WTC11 (cell line): ENCODE measurements at places on chromosomes 1 and 21.

DNA sequence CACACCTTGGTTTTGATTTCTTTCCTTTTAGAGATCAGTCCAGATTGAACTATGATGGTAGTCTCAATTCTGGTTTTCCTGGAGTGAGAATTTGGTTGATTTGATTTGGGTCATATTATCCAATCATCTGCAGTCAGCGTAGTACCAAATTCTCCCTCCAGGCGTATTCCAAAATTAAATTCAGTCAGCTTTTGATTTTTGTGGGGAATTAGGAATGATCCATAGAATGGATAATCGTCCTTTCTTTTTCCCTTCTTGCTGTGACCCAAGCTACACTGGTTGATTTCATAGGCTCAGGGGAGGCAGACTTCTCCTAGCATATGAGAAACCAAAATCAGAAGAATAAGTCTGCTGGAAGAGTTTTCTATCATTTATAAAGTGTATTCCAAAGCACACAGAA lies 4.9 kb downstream of the PRCC start:
- DNase-seq, result no peak

DNA sequence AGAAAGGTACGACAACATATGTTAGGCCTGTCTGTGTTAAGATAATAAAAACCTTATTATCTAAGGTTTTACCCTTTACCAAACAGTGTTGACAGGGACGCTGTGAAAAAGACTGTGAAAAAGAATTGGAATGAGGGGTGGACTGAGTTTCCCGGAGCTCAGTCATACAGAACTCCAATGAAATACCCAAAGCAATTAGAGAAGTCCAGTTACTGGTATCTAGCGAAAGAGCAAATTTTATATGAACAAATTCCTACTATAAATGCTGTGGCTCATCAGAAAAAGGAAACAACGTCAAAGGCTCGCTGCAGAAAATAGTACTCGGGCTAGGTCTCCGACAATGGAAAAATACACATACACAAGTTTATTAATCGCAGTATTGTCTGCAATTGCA lies 708 bp upstream of the RBBP5 start:
- DNase-seq, result no peak

DNA sequence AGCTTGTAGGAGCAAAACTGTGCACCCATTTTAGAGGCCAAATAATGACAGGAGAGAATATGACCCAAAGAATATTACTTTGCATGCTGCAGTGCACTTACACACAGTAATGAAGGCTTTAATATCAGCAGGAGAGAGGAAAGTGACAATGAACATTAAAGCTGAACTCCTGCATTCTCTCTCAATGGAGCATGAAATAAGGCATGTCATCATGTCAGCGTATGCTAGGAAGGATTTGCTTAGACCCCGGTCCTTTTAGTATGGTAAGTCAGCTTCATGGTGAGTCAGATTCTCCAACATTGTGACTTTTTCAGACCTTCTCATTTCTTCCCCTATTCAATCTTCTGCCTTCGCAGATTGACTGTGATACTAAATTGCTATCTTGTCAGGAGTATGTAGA lies 210.7 kb upstream of the TMPRSS15 start:
- no peak for DNase-seq

- DNase-seq, result no peak
These were observed 25.7 kb downstream of the C21orf91 start for GRCh38 chr21:17793246-17794123.

DNA sequence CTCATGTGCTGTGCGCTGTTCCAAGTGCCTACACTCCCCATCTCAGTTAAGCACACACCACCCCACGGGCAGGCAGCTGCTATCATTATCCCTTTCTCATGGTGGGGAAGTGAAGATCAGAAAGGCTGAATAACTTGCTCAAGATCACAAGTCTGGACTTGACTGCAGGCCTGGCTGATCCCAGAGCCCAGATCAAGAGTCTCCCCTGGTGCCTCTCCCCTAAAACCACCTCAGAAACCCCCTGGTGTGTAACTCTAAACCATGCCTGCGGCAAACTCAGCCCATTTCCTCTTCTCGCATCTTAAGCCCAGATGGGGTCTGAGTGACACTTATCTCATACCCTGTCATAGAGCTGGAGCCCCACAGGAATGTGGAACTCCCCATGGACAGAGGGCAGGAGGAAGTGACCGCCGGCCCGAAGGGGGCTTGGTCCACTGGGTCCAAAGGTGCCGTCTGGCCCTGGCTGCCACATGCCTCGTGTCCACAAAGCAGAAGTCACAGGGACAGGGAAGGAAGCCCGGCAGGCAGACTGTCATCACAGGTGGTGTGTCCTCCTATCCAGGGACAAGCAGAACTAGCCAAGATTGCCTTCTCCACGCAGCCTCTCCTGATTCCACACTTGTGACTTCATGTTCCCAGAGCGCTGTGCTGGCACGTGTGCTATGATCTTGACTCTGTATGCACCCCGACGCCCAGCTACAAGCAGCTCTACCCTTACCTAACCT lies 92.1 kb downstream of the SYF2 start:
- no peak for DNase-seq

DNA sequence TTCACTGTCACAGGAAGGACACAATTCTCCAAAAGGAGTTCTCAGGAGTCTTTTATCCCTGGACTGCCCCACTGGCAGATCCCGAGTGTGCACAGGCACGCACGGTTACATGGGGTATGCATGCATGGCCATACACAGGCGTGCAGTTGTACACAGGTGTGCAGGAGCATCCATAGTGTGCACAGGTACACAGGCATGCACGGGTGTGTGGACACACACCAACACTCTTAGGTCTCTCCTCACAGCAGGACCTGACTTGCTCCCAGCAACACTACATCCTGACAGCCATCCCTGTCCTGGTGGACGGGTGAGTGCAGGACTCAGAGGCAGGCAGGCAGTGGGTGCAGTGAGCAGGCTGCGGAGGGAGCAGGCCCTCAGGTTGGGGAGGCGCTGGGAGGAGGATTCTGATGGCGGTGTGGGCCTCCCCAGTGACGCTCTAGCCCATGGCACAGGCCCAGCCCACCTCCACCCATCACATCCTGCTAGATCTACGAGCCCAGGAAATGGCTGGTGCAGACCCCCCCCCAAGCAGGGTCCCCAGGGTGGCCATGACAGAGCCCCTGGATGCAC lies 28.4 kb downstream of the SLC19A1 start:
- DNase-seq, result no peak

- DNase-seq, result no peak
These were observed 34.0 kb downstream of the FH start for GRCh38 chr1:241485554-241485992.

DNA sequence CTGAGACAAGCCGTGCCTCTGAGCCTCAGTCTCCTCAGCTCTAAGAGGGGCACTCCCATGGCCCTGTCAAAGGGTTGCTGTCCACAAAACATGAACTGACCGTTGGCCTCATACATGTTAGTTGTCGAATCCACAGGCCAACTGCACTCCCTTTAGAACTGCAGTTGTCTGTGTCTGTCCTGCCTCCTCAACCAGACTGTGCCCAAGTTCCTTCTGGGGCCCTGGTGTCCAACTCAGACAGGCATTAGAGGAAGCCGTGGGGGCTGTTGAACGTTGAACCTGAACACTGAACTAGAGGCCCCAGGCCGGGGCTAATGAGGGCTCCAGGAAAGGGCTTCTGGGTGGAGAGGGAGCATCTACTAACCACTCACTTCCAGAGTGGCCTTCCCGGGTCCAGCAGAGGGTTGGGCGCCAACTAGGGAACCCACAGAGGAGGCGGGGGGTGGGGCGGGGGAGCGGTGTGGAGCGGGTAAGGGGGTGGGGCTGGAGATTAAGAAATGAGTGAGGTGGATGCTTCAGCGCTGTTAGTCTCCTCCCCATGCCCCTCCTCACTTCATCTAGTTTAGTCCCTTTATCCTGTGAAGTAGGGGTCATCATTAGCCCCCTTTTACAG lies at the start of gene RAB42:
Gene RAB42 (plus strand): TSS at position 558 of the 613 bp plus-strand sequence. CDS start 247 bp downstream, outside the sequence.
- DNase-seq, result peak; percentile 48

GRCh38 chr1:18783705-18784481 lies 75.6 kb downstream of the TAS1R2 start:
- no peak for DNase-seq

- DNase-seq, result no peak
These were observed 102.1 kb downstream of the DAB1 start for GRCh38 chr1:57321776-57322175.

- DNase-seq, result no peak
These were observed 111.7 kb downstream of the GLUL start for GRCh38 chr1:182279724-182280503.

DNA sequence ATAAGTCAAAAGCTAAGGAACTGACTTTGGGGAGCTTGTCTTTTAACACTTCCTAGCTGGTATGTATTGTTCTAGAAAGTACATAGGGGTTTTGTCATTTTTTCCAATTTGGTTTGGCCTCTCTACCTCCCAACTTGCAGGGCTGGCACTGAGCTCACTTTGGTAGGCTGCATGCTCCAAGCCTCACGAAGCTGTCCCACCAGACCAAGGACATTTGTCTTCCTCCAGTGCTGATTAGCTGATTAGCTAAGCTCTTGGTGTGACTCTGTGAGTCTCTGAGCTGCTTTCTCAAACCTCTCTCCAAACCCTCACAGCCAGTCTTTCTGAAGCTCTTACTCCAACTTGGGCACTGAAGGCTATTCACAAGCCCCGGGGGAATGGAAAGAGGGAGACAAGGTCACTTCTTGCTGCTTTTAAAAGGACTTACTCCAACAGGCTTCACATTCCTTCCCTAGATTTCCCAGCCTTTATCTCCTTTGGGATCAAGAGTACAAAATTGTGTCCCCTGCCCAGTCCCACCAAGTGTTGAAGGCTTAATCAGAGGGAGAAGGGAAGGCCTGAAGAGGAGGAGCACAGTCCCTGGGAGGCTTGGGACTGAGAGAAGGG lies 893 bp upstream of the CFAP45 start:
- no peak for DNase-seq

DNA sequence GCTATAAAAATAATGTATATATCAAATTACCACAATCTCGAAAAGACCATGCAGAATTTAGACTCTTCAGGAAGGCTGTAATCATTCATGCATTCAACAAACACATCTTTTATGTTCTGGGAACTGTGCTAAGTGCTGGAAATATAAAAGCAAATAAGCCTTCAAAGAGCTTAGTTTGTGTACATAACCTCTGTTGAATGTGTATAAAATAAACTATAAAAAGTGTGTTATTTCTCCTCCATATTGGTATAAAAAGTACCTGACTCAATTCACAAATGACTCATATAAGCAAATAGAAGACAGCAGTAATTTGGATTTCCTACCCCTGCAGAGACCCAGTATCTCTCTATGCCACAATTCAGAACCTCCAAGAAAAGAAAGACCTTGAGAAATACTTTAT lies 36.8 kb downstream of the RAB3GAP2 start:
- no peak for DNase-seq

DNA sequence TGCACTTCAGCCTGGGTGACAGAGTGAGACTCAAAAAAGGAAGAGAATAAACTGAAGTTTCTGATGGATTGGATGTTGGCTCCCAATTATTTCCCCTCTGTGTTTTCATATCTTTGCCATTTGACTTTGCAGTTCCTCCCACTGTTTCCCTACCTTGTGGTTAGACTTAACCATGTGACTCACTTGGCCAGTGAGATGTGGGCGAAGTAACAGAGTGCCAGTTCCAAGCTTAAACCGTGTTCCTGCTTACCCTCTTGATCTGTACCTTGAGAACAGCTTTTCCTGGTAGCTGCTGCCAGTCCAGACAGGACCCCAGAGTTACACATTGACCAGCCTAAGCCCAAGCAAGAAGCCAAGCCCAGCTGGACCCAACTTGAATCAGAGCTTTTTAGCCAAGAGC lies 323.4 kb downstream of the LTN1 start:
- DNase-seq, result no peak

- no peak for DNase-seq
These were observed 28.3 kb downstream of the RHOU start for GRCh38 chr1:228763561-228763960.

GRCh38 chr21:31503939-31504338 lies 155.6 kb upstream of the SOD1 start:
- no peak for DNase-seq

- DNase-seq, result no peak
These were observed 2.7 kb upstream of the CNN3 start for GRCh38 chr1:94929351-94930217.

DNA sequence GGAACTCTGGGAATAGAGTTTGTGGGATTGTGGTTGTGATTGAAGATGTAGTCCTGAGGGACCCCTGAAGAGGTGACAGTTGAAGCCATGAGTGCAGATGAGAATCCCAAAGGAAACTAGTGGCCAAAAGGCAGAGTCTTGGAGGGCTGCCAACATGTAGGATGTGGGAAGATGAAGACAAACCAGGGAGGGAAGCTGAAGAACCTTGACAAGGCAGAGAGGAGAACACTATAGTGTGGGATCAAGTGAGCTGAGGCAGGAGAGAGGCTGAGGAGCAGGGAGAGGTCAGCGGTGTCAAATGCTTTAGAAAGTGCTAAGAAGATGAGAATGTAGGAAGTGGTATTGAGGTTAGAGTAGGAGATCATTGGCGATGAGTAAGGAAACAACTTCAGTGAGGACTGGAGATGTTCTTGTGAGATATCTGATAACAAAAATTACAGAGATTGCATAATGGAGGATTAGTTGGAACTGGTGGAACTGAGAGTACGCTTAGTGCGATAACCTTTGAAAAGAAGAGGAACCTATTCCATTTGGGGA lies 88.5 kb upstream of the VCAM1 start:
- DNase-seq, result no peak

DNA sequence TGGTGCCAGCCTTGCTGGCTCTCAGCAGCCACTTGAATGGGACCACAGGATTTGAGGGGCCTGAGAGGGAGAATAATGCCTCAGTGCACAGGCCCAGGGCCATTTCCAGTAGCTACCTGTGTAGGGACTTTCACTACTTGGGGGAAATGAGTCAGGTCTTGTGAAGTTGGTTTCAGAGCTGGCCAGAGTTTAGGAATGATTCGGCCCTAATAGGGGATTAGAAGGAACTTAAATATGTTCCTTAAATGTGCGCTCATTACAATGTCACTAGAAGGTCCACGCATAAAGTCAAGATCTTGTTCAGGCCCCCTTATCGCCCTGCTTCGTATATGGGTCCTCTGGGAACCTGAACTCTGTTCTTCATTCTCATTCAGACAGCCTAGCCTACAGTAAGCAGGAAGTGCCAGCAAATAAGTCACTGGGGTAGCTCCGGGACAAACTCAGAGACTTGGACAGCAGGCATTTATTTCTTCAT lies 5.6 kb upstream of the AKR1A1 start:
- DNase-seq, result no peak

DNA sequence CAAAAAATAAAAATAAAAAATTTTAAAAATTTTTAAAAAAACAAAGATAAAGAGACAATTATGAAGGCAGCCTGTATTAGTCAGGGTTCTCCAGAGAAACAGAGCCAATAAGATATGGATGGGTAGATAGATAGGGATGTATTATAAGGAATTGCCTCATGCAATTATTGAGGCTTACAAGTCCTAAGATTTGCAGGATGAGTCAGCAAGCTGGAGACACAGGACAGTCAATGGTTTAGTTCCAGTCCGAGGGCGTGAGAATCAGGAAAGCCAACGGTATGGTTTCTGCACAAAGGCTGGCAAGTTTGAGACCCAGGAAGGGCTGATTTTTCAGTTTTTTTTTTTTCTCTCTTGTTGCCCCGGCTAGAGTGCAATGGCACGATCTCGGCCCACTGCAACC lies 24.1 kb upstream of the EIF4G3 start:
- DNase-seq, result no peak
